ENCODE measurements at places on chromosomes 4 and X. TPM values are rescaled to one million over a fixed set of nuclear protein-coding genes. Genes with fewer than 3 reads are reported as not detected.

Gene PABPC1L2B
- total RNA-seq = not detected

Gene LNX1
- total RNA-seq = 7.9 TPM

Gene ZCCHC18
- total RNA-seq = 4.6 TPM

- peak; percentile 57 for DNase-seq
- no peaks in the 10 kb centered on the region for H3K36me3 ChIP-seq
- H3K4me1 ChIP-seq = no peaks in the 10 kb centered on the region
- H3K4me3 ChIP-seq = no peak overlapping the region
- no peaks in the 10 kb centered on the region for H3K27me3 ChIP-seq
- H3K27ac ChIP-seq = no peak overlapping the region
Measured at GRCh38 chr4:152926959-152927358, 9.2 kb upstream of the FHDC1 start.

- H3K36me3 ChIP-seq = no peaks in the 10 kb centered on the region
- no peak overlapping the region for H3K27ac ChIP-seq
- H3K4me1 ChIP-seq = no peaks in the 10 kb centered on the region
- no peak for DNase-seq
Measured at GRCh38 chr4:43331226-43332051, 438.9 kb downstream of the GRXCR1 start.

- DNase-seq = no peak
- H3K4me1 ChIP-seq = peaks cover 19% of the 10 kb centered on the region
Measured at GRCh38 chrX:43853225-43853828, 28.9 kb downstream of the MAOB start.

- H3K4me3 ChIP-seq = no peak overlapping the region
- no peaks in the 10 kb centered on the region for H3K27me3 ChIP-seq
- no peak for DNase-seq
- H3K27ac ChIP-seq = no peak overlapping the region
- H3K36me3 ChIP-seq = no peaks in the 10 kb centered on the region
Measured at GRCh38 chr4:147117431-147117830, 171.8 kb upstream of the TTC29 start.

All from esophagus muscularis mucosa (tissue), 4 donors.